Left lung (tissue), 14 donors: ENCODE measurements at places on chromosomes 12 and 14. TPM values are rescaled to one million over a fixed set of nuclear protein-coding genes. Genes with fewer than 3 reads are reported as not detected.

Gene DEGS2
- 2.0 TPM for total RNA-seq

- H3K4me3 ChIP-seq = no peak overlapping the region
- H3K36me3 ChIP-seq = no peaks in the 10 kb centered on the region
- no peaks in the 10 kb centered on the region for H3K4me1 ChIP-seq
- peak overlapping the region; percentile 57 for H3K27ac ChIP-seq
- no peak for DNase-seq
These were observed 2.5 kb downstream of the XRCC3 start for GRCh38 chr14:103712633-103713247.

GRCh38 chr12:13404631-13405473, 208.3 kb downstream of the EMP1 start:
- no peaks in the 10 kb centered on the region for H3K27me3 ChIP-seq
- no peaks in the 10 kb centered on the region for H3K36me3 ChIP-seq
- no peak overlapping the region for H3K27ac ChIP-seq
- no peak overlapping the region for H3K4me3 ChIP-seq

DNA sequence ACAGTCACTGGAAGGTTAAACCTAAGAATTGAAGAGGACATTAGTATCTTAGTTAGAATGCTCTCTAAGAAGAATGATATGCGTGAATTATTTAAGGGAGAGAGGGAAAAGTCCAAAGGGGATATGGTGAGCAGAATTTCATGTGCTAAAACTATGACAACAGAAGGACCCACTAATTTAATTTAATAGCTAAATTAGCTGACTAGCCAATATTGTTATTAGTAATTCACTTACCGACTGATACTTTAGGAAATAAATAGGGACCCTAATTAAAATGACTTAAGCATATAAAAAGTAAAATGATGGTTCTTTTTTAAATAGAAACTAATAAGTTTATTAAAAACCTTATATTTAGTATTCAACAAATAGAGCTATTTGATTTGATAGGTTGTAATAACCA, 179.6 kb downstream of the RASSF9 start:
- H3K27ac ChIP-seq = no peak overlapping the region
- no peak overlapping the region for H3K4me3 ChIP-seq
- H3K4me1 ChIP-seq = no peaks in the 10 kb centered on the region
- H3K27me3 ChIP-seq = no peaks in the 10 kb centered on the region

GRCh38 chr12:106431839-106432411, 74.4 kb downstream of the POLR3B start:
- H3K4me1 ChIP-seq = no peaks in the 10 kb centered on the region
- DNase-seq = no peak
- H3K36me3 ChIP-seq = peaks cover 71% of the 10 kb centered on the region
- no peak overlapping the region for H3K4me3 ChIP-seq
- no peak overlapping the region for H3K27ac ChIP-seq

- peaks cover 32% of the 10 kb centered on the region for H3K4me1 ChIP-seq
- H3K27ac ChIP-seq = no peak overlapping the region
These were observed 14.6 kb upstream of the ATP2A2 start for GRCh38 chr12:110266381-110266960.

DNA sequence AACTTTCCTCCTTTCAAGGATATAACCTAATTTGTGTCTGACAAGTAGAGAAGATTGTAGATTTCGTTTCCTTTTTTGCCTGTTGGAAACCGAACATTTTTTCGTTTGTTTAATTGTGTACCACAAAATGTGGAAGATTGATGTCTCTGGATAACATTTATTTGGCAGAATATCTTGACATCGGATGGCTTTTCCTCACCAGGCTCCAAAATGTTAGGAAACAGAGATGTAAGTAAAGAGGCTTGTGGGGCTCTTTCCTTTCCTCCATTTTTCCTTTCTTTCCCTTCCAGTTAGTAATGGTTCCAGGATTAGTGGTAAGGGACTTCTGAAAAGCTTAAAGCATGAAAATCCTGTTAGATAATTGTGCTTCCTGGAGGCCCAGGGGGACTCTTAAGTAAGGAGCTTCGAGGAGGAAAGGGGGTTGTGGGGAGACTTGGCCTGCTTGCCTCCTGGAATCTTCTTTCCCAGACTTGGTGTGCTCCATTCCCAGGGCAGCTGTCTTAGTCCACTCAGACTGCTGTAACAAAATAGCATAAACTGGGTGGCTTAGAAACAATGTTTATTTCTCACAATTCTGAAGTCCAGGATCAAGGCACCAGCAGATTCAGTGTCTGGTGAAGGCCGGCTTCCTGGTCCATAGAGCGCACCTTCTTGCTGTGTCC, 243.1 kb upstream of the PWP1 start:
- H3K27ac ChIP-seq = no peak overlapping the region
- H3K4me3 ChIP-seq = no peak overlapping the region
- H3K4me1 ChIP-seq = no peaks in the 10 kb centered on the region
- no peaks in the 10 kb centered on the region for H3K36me3 ChIP-seq
- no peaks in the 10 kb centered on the region for H3K27me3 ChIP-seq
- DNase-seq = no peak

DNA sequence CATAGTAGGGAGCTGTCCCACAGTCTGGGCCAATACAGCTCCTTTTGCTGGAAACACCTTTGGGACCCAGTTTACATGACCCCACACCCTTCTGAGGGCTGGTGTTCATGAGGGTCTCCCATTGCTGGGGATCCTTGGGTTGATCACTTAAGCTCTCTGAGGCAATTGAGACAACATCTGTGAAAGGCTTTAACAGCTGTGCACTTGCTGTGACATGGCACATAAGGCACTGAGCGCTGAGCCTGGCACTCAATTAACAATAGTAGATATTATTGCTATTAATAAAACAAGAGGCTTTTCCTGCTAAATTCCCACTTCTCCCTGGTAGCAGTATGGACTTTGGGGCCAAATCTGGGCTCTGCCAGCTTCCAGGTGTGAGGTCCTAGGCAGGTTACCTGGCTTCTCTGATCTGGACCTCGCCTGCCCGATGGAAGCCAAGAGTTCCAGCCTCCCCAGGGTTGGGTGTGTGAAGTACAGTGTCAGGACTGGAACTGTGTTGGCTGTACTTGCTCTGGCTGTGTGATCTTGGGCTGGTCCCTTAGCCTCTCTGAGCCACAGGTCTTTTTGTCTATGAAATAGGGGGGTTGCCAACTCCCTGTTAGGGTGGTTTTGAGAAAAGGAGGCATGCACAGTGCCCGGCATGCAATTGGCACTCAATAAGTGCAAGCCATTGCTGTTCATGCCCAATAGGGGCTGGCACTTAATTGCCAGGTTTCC, 3.1 kb downstream of the SH2B3 start:
- no peak overlapping the region for H3K4me3 ChIP-seq
- H3K27ac ChIP-seq = peak overlapping the region; percentile 95
- no peaks in the 10 kb centered on the region for H3K27me3 ChIP-seq
- no peaks in the 10 kb centered on the region for H3K36me3 ChIP-seq
- DNase-seq = no peak

DNA sequence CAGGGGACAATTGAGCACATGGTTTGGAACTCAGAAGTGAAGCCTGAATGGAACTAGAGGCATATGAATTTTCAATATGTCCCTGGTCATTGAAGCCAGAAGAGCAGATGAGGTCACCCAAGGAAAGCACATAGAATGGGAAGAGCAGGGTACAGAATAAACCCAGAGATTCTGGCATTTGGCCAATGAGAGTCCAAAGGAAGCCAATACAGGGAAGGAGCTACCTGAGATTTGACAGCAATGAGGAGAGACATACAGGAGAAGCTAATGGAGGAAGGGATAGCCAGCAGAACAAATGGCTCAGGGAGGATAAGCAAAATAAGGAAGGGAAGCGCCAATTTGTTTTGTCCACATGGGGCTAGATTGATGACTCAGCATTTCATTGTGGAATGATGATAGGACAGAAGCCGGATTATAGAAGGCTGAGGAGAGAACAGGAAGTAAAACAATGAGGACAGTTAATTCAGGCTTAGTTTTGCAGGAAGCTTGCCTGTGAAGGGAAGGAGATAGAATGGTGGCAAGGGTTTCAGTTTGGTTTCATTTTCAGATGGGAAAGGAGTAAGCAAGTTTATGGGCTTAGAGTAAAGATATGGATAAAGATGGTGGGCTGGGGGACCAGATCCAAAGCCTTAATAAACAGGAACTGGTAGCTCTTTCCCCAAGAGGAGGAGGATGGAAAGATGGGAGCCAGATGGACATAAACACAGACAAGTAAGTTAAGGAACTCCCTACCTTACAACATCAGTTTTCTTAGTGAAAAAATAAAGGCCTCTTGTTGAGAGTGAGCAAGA, 3.2 kb upstream of the SPTSSA start:
- no peaks in the 10 kb centered on the region for H3K36me3 ChIP-seq
- no peak for DNase-seq
- peaks cover 7% of the 10 kb centered on the region for H3K4me1 ChIP-seq
- H3K27me3 ChIP-seq = no peaks in the 10 kb centered on the region
- H3K27ac ChIP-seq = peak overlapping the region; percentile 35

GRCh38 chr14:37326434-37326833, 128.7 kb downstream of the MIPOL1 start:
- H3K4me3 ChIP-seq = no peak overlapping the region
- H3K27me3 ChIP-seq = no peaks in the 10 kb centered on the region
- no peak overlapping the region for H3K27ac ChIP-seq
- H3K36me3 ChIP-seq = no peaks in the 10 kb centered on the region

GRCh38 chr12:44523828-44524227, 352.3 kb downstream of the NELL2 start:
- no peaks in the 10 kb centered on the region for H3K36me3 ChIP-seq
- no peak overlapping the region for H3K4me3 ChIP-seq
- H3K27ac ChIP-seq = no peak overlapping the region
- no peaks in the 10 kb centered on the region for H3K4me1 ChIP-seq
- no peak for DNase-seq
- no peaks in the 10 kb centered on the region for H3K27me3 ChIP-seq
